ENCODE measurements at places on chromosomes 3 and 15.

DNA sequence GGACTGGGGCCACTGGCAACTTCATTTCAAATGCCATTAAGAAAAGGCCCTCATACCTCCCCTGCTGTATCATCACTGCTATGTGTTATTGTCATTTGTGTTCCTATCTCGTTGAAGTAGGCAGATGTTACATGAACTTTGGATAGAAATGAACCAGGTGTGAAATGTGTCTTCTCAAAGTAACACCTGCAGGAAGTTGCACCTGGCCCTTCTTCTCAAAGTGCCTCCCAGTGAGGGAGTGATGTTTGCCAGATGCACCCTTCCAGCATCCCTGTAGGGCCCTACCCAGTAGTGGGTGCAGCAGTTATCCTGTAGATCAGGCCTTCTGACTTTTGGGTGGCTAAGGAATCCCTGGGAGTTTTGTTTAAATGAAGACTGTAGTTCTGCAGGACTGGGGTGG lies 197.7 kb upstream of the CTNNB1 start:
- no peak for DNase-seq

DNA sequence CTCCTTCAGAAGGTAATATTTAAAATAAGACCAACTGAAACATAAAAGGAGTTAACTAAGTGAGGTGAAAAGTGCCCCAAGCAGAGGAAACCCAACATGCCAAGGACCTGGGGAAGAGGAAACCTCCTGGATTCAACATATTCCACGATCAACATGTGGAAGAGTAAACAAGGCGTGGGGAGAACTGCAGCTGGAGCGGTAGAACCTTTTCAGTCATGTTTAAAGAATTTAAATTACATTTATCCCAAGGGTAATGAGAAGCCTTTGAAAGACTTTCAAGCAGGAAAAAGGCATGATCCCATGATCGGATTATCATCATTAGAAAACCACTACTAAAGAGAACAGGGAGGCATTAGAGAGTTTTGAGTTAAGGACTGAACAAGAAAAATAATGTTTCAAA lies 330.7 kb downstream of the FHIT start:
- no peak for DNase-seq

- DNase-seq: no peak
Observed at GRCh38 chr3:53534676-53535400, 40.4 kb downstream of the CACNA1D start.

- DNase-seq: no peak
Observed at GRCh38 chr3:140941090-140941433, 574 bp upstream of the SLC25A36 start.

Measured in NCI-H1417 treated with DMSO at 0.1 percent for 48 hours (cell line).